ENCODE measurements at places on chromosomes 3 and 15. TPM values are rescaled to one million over a fixed set of nuclear protein-coding genes. Genes with fewer than 3 reads are reported as not detected.

- no peak for DNase-seq
- H3K27me3 ChIP-seq: no peaks in the 10 kb centered on the region
- no peaks in the 10 kb centered on the region for H3K36me3 ChIP-seq
Measured at GRCh38 chr3:193711964-193712598, 119.1 kb downstream of the OPA1 start.

DNA sequence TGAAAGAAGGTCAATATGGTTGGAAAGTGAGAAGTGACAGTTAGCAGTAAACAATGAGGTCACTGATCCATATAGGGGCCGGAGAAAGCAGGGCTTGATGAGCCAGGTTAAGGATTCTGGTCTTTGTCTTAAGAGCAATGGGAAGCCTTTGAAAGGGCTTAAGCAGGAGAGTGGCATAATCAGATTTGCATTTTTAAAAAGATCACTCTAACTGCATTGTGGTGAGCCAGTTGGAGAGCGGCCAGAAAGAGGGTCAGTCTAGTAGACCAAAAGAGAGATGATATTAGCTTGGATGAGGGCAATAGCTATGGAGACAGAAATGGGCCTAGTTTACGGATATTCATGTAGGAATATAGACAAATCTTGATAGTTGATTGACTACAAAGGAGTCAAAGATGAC is 46.6 kb downstream of the CPNE4 start:
- H3K36me3 ChIP-seq: no peaks in the 10 kb centered on the region
- no peaks in the 10 kb centered on the region for H3K27me3 ChIP-seq
- DNase-seq: no peak
- no peak overlapping the region for H3K27ac ChIP-seq

DNA sequence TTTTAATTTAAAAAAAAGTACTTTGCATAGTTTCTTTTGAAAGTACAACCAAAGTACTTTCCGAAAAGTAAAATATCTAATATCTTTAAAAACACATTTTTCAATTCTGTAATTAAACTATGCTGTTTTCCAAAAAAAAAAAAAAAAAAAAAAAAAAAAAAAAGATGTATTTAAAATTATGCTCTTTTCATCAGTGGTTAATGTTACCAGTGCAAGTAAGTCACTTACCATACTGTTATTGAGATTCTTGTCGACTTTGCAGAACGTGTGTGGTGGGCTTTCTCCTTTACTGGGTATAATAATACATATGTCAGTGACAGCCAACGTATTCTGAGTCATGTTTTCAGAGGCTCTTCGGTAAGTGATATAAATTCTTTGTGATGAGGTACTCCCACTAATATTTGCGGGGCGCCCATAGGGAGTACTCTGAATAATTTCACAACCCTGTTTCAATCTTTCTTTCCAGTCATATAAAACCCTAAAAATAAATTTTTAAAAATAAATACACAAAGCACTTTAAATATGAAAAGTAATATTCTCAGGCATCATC is 39.9 kb downstream of the DENND4A start:
- H3K27ac ChIP-seq: no peak overlapping the region
- no peaks in the 10 kb centered on the region for H3K4me1 ChIP-seq
- H3K4me3 ChIP-seq: no peak overlapping the region
- no peaks in the 10 kb centered on the region for H3K36me3 ChIP-seq

GRCh38 chr15:60544581-60545264 is 65.8 kb upstream of the ICE2 start:
- H3K36me3 ChIP-seq: no peaks in the 10 kb centered on the region
- no peaks in the 10 kb centered on the region for H3K4me1 ChIP-seq
- H3K4me3 ChIP-seq: no peak overlapping the region
- H3K27ac ChIP-seq: no peak overlapping the region

DNA sequence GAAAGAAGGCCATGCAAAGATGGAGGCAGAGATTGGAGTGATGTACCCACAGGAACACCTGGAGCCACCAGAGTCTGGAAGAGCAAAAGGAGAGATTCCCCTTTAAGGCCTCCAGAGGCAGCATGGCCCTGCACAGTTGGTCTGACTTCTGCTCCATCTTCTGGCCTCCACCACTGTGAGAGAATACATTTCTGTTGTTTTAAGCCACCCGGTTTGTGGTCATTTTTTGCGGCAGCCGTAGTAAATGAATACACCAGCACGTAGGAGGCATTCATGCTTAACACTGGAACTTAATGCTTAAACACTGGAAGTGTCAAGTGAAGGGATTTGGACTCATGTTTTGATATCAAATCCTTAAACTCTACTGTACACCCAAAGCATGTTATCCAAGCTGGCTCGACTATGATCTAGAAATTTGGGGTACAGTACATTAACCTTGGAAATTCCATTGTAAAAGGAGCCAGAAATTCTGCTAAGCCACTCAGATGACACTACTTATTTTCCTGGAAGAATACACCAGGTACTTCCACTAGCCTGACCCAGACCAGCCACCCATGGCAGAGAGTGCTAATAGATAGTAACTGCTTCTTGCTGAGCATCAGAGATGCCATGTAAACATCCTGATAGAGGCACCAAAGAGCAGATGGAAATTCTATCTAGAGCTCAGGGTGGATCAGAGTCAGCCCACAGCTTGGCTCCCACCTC is 190.9 kb downstream of the ADAMTS9 start:
- H3K27me3 ChIP-seq: no peaks in the 10 kb centered on the region
- no peak overlapping the region for H3K4me3 ChIP-seq
- no peak for DNase-seq
- no peaks in the 10 kb centered on the region for H3K4me1 ChIP-seq
- H3K27ac ChIP-seq: no peak overlapping the region

GRCh38 chr3:160398820-160399124 is 253 bp downstream of the IFT80 start:
- peak overlapping the region; percentile 66 for H3K4me3 ChIP-seq
- H3K36me3 ChIP-seq: no peaks in the 10 kb centered on the region
- no peak for DNase-seq
- H3K27me3 ChIP-seq: no peaks in the 10 kb centered on the region
- H3K4me1 ChIP-seq: peaks cover 5% of the 10 kb centered on the region

DNA sequence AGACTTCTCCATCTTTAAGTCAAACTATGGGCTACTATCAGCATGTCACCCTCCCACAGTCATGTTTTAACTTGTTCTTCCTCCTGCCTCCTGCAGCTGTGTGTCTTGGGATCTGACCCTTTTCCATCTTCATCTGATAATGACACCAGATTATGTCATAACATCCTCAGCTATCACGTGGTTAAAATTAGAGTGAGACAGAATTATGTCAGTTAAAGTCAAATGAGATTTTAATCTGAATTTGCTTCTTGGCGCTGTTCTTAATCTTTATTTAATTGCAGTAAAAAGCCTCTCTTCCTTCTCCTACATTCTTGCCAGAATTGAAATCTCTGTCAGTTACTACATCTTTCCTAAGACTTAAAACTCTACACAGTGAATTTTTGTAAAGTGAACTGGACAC is 107.2 kb downstream of the ARPP21 start:
- H3K36me3 ChIP-seq: no peaks in the 10 kb centered on the region
- no peak for DNase-seq
- no peak overlapping the region for H3K27ac ChIP-seq
- H3K27me3 ChIP-seq: no peaks in the 10 kb centered on the region
- no peak overlapping the region for H3K4me3 ChIP-seq

- no peaks in the 10 kb centered on the region for H3K27me3 ChIP-seq
- DNase-seq: no peak
- no peak overlapping the region for H3K4me3 ChIP-seq
- no peaks in the 10 kb centered on the region for H3K36me3 ChIP-seq
Measured at GRCh38 chr3:179716811-179717210, 64.0 kb downstream of the USP13 start.

DNA sequence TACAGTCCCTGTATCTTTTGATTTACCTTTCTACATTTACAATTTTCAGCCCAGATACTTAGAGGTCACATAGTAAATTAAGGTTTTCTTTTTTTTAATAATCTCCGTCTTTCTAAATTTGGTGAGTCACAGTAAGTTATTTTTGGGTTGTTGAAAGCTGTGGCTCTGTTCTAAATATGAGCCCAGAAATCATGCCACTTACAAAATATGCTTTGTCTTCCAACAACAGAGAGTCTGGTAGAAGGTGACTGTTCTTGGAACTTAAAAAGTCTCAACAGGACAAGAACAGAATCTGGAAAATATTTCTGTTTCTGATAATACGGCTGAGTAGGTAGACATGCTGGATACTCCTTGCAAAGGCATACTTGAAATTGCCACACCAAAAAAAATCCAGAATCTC is 16.0 kb downstream of the GOLGA8S start:
- H3K4me1 ChIP-seq: no peaks in the 10 kb centered on the region
- H3K27ac ChIP-seq: no peak overlapping the region
- no peak overlapping the region for H3K4me3 ChIP-seq
- DNase-seq: no peak
- H3K27me3 ChIP-seq: no peaks in the 10 kb centered on the region
- H3K36me3 ChIP-seq: no peaks in the 10 kb centered on the region

DNA sequence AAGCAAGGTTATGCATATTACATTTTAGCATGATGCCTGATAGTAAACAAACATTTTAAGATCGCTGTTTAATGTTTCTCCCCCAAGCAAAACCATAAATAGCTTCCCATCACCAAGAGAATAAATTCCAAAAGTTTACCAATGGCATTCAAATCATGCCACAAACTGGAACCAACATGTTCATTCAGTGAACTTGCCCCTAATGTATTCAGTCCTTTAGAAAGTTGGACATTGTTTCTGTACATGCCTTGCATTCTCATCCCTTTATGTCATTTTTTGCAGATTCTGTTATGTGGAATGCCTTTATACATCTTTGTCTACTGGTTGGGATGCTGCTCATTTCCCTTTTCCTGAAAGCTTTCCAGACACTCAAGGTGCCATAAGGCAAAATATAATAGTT is 105.5 kb downstream of the PYDC2 start:
- DNase-seq: no peak
- H3K27me3 ChIP-seq: no peaks in the 10 kb centered on the region
- H3K4me3 ChIP-seq: no peak overlapping the region
- H3K36me3 ChIP-seq: no peaks in the 10 kb centered on the region
- no peaks in the 10 kb centered on the region for H3K4me1 ChIP-seq

GRCh38 chr3:174276826-174277225 is 582.3 kb upstream of the NAALADL2 start:
- H3K4me1 ChIP-seq: no peaks in the 10 kb centered on the region
- no peaks in the 10 kb centered on the region for H3K36me3 ChIP-seq
- no peak for DNase-seq
- no peak overlapping the region for H3K27ac ChIP-seq
- no peaks in the 10 kb centered on the region for H3K27me3 ChIP-seq

GRCh38 chr3:184133840-184134745 is 1.1 kb upstream of the EIF2B5 start:
- peaks cover 10% of the 10 kb centered on the region for H3K4me1 ChIP-seq
- no peaks in the 10 kb centered on the region for H3K36me3 ChIP-seq
- peak overlapping the region; percentile 89 for H3K27ac ChIP-seq
- peak; percentile 83 for DNase-seq

DNA sequence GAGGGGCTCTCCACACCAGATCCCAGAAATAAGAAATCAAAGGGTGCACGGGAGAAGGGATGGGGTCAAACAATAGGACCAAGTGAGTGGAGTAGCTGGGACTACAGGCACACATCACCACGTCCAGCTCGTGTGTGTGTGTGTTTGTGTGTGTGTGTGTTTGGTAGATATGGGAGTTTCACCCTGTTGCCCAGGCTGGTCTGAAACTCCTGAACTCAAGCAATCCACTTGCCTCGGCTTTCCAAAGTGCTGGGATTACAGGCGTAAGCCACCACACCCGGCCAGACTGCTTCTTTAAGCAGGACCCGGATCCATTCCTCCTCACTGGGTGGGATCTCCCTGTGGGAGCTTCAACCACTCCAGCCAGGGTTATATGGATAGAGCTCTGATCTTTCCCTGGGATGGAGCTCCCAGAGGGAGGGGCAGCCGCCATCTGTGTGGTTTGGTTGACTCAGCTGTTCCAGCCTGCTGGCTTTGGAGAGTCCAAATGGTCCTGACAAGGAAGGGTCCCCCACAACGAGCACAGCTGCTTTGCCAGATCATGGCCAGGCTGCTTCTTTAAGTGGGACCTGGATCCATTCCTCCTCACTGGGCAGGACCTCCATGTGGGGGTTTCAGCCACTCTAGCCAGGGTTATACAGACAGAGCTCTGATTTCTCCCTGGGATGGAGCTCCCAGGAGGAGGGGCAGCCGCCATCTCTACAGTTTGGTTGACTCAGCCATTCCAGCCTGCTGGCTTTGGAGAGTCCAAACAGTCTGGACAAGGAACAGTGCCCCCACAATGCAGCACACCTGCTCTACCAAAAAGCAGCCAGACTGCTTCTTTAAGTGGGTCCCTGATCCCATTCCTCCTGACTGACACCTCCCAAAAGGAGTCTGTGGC is 9.1 kb upstream of the AVEN start:
- no peaks in the 10 kb centered on the region for H3K27me3 ChIP-seq
- no peak overlapping the region for H3K4me3 ChIP-seq
- H3K4me1 ChIP-seq: no peaks in the 10 kb centered on the region
- DNase-seq: no peak
- H3K27ac ChIP-seq: no peak overlapping the region

GOLGA6L4 gene
- 2.0 TPM for total RNA-seq

ALDH1A2 gene
- not detected for total RNA-seq

CLDN16 gene
- not detected for total RNA-seq

SLC28A1 gene
- 61.1 TPM for total RNA-seq
